ENCODE measurements at places on chromosomes 1 and 21. TPM values are rescaled to one million over a fixed set of nuclear protein-coding genes. Genes with fewer than 3 reads are reported as not detected.
A peak's percentile ranks its signal among the peaks of the same experiment; 100 is the strongest.

The PTAFR gene
- total RNA-seq, result 1.6 TPM

GRCh38 chr1:29224356-29224837 lies 6.3 kb downstream of the MECR start:
- no peak for DNase-seq

DNA sequence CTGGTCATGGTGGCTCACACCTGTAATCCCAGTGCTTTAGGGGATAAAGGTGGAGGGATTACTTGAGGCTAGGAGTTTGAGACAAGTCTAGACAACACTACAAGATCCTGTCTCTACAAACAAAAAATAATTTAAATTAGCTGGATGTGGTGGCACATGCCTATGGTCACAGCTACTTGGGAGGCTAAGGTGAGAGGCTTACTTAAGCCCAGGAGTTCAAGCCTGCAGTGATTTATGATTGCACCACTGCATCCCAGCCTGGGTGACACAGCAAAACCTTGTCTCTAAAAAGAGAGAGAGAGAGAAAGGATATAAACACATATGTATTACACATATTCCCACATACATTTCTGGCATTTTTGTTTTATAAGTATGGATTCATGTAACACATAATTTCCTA lies 325.2 kb downstream of the DUSP10 start:
- DNase-seq, result no peak

DNA sequence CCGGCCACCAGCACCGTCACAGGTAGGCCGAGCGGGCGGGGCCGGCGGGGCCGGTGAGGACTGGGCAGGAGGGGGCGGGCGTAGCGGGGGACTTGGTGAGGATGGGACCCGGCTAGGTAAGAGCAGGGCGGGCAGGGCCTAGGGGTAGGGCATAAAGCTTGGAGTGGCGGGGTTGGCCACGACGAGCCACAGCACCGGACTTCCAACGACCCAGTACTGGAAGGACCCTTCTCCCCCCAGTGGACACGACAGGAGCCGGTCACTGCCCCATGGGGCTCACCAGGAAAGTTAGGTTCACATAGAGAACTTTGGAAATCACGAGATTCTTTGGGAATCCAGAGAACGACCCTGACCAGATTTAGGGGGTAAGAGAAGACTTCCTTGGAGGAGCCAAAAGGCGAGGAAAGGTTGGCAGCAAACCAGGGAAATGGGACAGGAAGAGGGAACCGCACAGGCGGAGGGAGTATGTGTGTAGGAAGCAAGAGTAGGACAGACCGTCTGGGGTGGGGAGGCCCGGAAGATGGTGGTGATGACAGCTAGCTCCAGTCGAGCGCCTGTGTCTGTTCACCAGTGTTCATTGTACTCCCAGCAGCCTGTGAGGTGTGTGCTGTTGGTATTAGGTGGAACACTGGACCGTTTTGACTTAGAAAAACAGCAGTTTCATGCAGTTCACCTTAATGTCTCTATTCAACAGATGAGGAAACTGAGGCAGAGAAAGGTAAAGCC lies 20.4 kb downstream of the ZNF362 start:
- DNase-seq, result no peak

DNA sequence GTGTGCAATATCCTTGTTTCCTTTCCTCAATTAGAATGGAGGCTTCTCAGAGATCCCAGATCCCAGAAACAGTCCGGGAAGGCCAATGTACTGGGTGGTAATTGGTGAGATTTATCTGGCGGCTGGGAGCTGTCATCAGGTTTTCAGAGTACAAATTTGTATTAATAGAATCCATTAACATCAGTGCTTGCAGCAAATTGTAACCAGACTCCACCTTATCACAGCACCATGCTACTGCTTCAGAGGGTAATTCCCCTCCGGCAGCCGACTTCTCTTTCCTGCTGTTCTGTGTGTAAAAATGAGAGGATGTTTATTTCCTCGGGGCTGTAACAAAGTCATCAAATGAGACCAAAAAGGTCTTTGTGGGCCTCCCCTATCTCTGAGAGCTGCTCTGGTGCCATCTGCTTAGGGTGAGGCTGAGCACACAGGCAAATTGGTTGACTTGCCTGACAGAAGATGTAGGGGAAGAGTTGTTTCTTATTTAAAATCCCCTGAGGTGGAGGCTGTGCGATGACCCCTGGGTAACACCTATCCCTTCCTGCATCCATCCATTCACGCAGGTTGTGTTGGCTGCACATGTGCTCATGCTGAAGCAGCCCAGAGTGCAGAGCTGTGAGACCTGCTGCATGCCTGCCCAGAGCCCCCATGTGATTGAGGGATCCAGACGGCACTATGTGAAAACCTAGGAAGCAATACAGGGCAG lies 19.2 kb downstream of the NFASC start:
- no peak for DNase-seq

GRCh38 chr1:19110257-19110927 lies 99.7 kb downstream of the UBR4 start:
- peak; percentile 20 for DNase-seq

All from right lobe of liver (tissue), 6 donors.